Stimulated activated CD8-positive, alpha-beta memory T cell treated with anti-CD3 and anti-CD28 coated beads, Interleukin-15, amount 100 ng/mL, for 24 hours (primary cell): ENCODE measurements at places on chromosomes 4 and X.

- no peak for DNase-seq
Observed at GRCh38 chr4:86401826-86402225, 42.0 kb upstream of the MAPK10 start.

DNA sequence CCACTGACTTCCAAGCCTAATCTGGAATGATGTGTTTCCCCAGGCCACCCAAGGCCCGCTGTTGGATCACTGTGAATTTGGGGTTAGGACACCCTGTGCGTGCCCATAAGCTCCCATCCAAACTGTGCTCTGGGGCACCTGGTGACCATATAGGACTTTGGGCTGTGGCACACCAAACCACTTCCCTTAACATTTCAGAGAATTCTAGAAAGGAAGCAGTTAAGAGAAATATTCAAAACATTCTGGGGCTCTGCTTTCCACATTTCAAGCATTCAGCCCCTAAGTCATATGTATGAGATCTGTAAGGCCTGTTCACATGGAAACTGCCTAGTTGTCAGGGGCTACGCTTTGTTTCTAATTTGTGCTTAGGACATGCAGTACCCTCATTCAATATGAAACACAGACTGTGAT, 14.4 kb downstream of the VGLL1 start:
- DNase-seq: no peak

GRCh38 chrX:122787231-122787630, 396.8 kb upstream of the GRIA3 start:
- DNase-seq: no peak

- no peak for DNase-seq
Observed at GRCh38 chr4:167541286-167541685, 307.0 kb upstream of the SPOCK3 start.

GRCh38 chr4:77595364-77595973, 10.2 kb upstream of the CXCL13 start:
- no peak for DNase-seq

- DNase-seq: no peak
Observed at GRCh38 chr4:41012293-41012692, 202.0 kb downstream of the APBB2 start.

- DNase-seq: no peak
Observed at GRCh38 chr4:168822481-168822880, 187.6 kb downstream of the CBR4 start.

GRCh38 chr4:112766422-112766821, 129.5 kb downstream of the LARP7 start:
- DNase-seq: no peak

DNA sequence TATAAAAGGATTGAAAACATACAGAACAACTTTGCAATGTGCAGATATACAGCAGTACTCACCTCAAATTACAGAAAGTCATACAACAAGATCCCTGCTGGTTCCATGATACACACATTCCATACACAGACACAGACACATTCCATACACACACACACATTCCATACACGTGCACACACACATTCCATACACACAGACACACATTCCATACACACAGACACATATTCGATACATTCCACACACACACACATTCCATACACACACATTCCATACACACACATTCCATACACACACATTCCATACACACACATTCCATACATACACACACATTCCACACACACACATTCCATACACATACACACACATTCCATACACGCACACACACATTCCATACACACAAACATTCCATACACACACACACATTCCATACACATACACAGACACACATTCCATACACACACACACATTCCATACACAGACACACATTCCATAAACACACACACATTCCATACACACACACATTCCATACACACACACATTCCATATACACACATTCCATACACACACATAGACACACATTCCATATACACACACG, 13.7 kb downstream of the LINC00632 start:
- no peak for DNase-seq
